ENCODE measurements at places on chromosomes 2 and 18.

GRCh38 chr2:37894047-37894446, 31.0 kb upstream of the RMDN2 start:
- DNase-seq = no peak

DNA sequence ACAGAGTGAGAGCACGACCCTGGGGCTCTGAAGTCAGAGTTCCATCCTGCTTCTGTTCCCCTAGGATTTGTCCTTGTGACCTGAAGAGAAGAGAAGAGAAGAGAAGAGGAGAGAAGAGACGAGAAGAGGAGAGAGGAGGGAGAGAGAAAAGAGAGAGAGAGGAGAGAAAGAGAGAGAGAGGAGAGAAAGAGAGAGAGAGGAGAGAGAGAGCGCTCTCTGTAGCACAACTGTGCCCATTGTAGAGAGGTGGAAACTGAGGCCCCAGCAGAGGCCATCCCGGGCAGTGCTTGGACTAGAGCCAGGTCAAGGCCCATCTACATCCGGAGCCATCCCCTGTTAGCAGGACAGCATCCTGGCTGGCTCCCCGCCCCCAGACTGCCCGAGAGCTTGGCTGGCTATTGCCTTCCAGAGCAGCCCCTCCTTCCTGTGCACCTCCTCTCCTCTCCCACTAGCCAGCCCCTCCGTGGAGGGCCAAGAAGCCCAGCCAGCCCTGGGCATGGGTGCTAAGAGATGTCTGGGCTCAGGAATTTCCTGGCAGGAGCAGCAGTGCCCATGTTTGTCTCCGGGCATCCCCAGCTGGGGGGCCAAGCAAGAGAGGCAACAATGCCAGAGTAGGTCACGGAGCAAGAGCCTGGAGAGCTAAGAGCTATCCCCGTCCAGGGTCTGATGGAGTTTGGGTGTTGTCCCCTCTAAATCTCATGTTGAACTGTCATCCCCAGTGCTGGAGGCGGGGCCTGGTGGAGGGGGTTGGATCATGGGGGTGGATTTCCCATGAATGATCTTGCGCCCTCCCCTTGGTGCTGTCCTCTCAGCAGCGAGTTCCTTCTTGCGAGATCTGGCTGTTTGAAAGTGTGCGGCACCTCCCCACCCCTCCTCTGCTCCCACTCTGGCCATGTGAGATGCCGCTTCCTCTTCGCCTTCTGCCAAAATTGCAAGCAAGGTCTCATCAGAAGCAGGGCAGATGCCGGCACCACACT, 18.2 kb upstream of the GPR55 start:
- no peak for DNase-seq

GRCh38 chr18:49519101-49519971, 32.3 kb upstream of the C18orf32 start:
- no peak for DNase-seq

GRCh38 chr2:43689999-43690398, 13.8 kb upstream of the C1GALT1C1L start:
- no peak for DNase-seq

GRCh38 chr2:9391961-9392720, 31.2 kb downstream of the ITGB1BP1 start:
- DNase-seq = no peak

DNA sequence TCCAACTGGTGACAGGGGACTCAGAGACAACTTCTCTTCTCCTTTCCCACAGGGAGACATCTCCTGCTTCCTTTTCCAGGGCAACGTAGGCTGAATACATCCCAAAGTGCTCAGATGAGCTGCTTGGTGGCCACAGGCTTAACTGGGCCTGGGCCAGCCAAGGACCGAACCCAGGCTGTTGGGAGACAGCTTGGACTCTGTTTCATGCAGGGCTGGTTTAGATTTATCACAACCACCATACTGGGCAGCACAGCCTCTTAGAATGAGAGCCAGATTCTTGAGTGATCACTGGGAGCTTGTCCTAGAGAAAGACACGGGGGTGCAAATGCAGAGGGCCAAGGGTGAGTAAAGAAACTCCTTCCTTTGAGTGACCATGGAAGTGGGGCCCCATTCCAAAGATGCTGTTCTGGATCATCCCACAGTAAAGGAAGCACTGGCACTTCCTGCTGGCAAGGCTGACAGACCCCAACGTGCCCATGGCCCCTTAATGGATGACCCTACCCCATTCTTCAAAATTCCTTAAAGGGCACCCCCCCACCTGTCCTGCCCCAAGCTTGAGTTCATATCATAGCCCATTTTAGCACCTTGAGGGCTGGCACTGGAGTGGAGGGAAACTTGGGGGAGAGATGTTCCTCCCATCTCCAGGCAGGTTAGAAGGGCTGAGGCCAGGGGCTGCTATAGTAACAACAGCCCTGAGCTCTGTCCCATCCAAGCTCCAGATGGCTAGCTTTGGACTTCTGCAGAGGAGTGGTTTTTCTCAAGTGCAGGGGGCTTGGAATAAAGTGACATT, 84.1 kb downstream of the CAPN13 start:
- DNase-seq = no peak

GRCh38 chr2:118056165-118056534, 32.1 kb upstream of the INSIG2 start:
- no peak for DNase-seq

GRCh38 chr2:108365656-108366055, 12.1 kb upstream of the SULT1C4 start:
- DNase-seq = no peak

DNA sequence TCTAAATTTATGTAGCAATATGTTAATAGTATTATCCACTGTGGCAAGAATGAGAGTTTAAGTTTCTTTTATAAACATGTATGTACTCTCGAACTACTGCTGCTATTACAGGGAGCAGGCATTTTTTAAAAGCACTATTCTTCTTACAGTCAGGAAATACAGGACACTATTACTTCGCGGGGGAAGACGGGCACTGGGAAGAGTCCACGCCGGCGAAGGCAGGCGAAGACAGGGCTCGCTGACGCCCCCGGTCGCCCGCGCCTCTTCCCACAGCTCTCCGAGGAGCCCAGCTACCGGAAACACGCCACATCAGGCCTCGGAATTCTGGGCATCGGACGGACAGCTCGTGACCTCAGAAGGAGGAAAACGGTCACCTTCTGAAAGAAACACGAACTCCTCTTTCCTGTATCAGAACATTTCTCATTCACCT, 90.2 kb downstream of the FAM161A start:
- peak; percentile 62 for DNase-seq

- no peak for DNase-seq
These were observed 10.4 kb upstream of the EVA1A start for GRCh38 chr2:75570948-75571729.

GRCh38 chr2:171407030-171407675, 26.6 kb downstream of the METTL8 start:
- no peak for DNase-seq

DNA sequence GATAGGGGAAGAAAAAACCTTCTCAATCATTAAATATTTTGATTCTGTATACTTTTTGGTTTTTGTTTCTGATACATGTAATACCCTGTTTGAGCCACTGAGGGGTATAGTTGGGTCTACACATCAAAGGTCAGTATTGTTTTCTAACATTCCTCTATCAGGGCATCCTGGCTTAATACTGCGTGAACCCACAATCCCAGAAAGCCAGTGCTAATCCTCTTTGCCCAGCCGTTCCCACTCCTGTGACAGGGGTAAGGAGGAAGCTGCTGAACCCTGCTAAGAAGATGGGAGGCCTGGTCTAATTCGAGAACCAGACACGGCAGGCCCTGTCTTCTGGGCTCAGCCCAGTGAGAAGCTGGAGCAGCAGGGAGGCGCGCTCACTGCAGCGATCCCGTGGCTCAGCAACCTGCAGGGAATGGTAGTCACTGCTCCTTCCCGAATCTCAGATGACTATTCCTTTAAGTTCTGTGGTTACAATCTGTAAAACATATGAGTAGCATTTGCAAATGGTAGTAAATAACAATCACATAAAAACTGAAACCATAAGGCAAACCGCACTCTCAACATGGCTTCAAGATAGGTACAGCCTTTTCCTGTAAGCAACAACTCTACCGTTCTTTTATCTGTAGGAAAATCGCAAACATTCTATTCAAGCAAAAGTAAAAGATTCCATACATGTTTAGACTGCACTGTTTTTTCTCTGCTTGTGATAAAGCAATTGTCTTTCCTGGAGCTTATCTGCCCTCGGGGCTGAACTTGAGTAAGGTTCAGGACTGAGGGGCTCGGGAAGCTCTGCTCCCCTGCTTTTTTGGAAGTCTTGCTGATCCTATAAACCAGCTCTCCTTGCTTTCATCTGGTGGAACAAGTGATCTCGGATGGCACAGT, 87.0 kb downstream of the EPB41L3 start:
- no peak for DNase-seq

DNA sequence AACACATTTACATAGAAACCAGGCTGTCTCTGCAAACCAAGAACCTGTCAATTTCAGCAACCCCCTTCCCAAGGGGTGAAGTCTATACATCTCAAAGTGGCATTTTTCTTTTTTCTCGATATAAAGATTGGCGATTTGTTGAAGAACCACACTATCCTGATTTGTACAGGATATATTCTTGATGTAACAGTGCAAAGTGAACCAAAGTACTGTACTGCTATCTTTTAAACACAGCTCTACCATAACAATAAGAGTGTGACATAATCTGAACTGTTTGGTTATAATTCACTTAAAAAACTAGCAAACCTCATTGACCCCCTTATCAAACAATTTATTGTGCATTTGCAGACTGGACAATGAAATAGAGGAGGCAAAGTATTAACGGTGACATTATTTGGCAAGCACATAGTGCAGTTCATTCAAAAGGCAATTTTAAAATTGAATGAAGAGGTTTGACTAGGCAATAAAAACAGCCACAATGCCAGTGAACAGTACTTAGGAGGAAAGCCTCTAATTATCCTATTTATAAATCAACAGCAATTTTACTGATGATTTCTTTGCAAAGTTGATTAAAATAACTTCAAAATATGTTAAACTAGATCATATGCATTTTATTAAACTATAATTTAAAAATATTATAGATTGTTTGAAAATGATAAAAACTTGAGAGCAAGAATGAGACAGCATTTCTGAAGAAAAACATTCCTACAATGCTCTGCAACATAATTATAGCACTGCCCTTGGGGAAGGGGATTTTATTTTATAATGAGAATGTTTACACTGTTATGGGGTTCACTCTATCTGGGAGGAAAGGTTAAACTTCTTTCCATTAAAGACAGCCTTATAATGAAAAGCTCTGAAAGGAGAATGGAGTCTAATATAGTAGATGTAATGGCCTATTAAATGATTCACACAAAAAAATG, 440.9 kb downstream of the ZEB2 start:
- DNase-seq = no peak

- DNase-seq = no peak
These were observed 44.6 kb upstream of the ROCK2 start for GRCh38 chr2:11389052-11389420.

DNA sequence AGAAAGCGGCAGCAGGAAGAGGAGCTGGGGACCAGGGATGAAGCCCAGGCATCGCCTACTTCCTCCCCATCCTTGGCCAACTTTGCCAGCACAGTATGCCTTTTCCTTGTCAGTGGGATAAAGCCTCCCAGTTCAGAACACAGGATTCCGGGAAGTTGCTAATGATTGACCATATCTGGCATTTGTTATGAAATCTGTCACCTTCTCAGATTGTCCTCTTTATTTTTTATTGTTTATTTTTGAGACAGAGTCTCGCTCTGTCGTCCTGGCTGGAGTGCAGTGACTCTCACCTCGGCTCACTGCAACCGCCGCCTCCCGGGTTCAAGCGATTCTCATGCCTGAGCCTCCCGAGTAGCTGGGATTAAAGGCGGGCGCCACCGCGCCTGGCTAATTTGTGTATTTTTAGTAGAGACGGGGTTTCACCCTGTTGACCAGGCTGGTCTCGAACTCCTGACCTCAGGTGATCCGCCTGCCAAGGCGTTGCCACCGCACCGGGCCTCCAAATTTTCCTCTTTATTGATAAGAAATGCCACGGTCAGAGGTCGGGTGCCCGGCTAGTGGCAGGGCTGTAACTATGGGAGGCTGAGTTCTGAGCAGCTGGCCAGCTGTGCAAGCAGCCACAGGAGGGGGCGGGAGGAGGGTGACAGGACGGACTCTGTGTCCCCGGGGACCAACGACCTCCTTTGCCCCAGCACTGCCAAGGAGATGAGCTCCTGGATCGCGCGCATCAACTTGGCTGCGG, 24.4 kb downstream of the PSD4 start:
- no peak for DNase-seq

DNA sequence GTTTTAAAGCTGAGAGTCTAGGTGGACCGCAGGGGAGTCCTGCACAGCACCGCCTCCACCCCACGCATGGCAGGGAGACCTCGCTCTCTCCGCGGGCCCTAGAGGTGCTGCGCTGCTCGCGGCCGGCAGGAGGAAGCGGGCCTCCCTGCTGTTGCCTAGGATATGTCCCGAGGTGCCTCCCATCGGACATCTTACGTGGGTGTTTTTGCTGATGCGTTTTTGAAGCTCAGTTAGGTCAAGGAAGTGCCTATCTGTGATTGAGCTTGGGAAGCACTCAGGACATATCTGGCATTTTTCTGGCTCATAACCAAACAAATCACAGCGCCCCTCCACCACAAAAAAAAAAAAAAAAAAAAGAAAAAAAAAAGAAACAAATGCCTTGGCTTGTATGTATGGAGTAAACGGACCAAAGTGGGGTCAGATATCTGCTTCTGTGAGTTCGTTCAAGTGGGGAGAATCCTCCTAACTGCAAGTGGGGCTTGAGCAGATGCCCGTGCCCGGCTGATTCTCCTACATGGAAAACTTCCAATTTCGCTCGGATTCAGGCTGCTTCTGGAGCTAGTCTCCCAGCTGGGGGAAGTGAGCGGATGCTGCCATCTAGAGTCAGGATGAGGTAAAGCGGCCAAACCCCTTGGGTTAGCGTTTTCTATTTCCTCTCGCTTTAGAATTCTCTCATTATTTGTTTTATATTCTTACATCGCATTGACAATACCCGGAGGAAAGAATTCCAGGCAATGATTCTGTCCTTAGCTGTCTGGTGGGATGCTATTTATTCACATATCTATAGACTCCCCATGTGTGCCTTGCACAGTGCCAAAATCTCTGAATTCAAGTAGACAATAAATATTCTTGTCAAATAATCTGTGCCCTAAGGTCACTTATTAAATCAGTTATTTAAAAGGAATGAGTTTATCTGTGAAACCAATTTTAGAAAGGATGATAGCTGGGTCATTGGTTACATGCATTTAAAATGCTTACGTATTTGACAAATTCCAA, 95.3 kb downstream of the CD8B2 start:
- peak; percentile 77 for DNase-seq

- no peak for DNase-seq
These were observed 380.6 kb upstream of the TCF4 start for GRCh38 chr18:55968550-55968949.

GRCh38 chr2:85583667-85584353, 421 bp upstream of the VAMP5 start:
- no peak for DNase-seq

- DNase-seq = peak; percentile 70
These were observed 26.9 kb upstream of the DTNB start for GRCh38 chr2:25700221-25700660.

DNA sequence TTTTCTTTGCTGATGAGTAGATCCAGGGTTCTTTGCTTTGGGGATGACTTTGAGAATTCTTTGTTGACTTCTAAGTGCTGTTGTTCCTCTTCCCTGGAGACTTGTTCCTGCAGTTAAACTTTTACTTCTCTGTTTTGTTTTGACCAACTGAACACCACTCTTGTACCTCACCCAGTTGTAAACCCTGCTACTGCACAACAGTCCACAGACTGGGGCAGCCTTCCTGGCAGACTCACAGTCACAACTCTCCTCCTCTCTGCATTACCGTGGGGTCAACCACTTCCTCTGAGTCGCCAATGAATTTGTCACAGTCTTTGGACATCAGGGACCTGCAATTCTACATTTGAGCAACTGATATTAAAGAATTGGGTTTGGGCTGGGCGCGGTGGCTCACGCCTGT, 3.8 kb upstream of the SLC8A1 start:
- DNase-seq = no peak

- no peak for DNase-seq
These were observed 112.8 kb downstream of the UPP2 start for GRCh38 chr2:158214431-158214830.

- DNase-seq = no peak
These were observed 176.3 kb downstream of the ANKRD30B start for GRCh38 chr18:14924226-14924625.

All from A549 (cell line).